Sigmoid colon (tissue), 7 donors: ENCODE measurements at places on chromosomes 6 and 20.

DNA sequence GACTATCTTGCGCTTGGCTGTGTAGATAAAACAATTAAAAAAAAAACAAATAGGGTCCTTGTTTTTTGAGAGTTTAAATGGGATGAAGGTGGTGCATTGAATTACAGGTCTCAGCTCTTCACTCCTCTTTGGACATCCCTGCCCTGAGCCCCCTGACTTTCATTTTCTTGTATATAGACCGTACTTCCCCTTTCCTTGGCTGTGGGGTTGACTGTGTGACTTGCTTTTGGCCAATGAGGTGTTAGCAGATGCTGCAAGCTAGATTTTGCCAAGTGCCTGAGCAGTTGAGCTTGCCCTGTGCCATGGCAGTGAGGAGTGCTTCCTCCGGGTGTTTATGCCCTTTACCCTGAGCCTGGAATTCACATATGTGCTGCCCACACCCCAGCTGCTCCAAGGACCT, 386.1 kb upstream of the ZFP64 start:
- DNase-seq, result no peak

DNA sequence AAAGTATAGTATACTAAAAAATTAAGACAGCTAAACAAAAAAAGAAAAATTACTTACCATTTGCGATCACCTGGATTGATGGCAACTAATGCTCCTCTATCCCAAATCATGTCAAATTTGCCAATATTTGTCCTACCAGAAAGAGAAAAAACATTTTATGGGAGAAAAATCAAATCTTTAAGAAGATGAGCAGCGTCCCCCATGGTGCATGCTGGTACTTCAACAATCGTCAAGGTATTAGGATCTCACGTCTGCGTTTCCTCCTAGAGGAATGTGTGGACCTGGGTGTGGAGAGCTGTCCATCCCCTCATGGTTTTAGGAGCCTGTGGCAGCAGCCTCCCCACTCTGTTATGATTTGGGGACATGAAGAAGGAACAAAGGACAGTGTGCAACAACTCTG, 16.0 kb downstream of the TPMT start:
- DNase-seq, result no peak

DNA sequence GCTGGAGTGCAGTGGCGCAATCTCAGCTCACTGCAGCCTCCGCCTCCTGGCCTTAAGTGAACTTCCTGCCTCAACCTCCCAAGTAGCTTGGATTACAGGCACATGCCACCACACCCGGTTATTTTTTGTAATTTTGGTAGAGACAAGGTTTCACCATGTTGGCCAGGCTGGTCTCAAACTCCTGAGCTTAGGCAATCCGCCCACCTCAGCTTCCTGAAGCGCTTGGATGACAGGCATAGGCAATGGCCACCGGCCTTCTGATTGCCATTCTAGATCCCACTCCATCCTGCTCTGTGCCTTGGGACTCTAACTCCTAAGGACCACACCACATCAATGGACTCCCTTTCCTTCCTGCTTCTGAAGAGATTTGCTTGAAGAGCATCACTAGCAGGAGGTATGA, 60.6 kb downstream of the SEL1L2 start:
- no peak for DNase-seq

DNA sequence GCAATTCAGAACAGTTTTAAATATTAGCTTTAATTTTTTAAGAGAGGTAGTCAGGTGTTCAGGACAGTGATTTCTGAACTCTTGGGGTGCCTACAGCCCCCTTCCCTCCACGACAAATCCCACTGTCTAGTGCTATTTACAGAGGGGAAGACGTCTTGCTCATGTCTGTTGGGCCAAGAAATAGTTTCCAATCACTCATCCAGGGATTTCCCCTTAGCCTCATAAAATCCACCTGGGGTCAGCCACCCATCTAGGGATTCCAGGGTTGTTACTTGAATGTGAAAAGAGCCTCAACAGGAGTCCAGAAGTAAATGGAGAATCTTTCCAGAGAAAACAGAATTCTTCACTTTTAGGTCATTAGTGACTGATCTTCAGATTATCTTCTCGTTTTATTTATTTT, 37.0 kb downstream of the BICRAL start:
- DNase-seq, result no peak

GRCh38 chr20:50073500-50073899, 39.5 kb downstream of the UBE2V1 start:
- no peak for DNase-seq

DNA sequence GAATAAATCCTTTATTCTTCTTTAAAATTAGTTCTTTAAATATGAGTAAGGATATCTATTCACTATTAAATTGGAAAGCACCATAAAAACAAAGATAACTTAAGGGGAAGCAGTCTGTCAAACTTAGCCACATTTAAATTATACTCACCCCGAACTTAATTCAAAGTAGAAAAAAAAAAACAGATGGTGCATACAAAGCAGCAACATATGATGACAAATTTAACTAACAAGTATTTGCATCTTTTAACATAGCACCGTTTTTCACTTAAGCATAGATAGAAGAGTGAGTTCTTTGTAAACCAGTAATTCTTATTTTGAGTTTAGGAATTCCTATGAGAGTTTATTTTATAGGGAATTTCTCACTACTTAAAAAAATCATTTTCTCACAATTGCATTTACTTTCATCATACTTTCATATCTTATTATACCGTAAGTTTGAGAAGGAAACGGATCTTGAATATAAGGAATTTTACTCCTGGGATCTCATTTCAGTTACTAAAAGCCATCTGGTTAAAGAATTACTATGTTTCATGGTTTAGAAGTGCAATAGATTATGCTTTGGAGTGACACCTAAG, 828.2 kb upstream of the MAP3K7 start:
- DNase-seq, result no peak

DNA sequence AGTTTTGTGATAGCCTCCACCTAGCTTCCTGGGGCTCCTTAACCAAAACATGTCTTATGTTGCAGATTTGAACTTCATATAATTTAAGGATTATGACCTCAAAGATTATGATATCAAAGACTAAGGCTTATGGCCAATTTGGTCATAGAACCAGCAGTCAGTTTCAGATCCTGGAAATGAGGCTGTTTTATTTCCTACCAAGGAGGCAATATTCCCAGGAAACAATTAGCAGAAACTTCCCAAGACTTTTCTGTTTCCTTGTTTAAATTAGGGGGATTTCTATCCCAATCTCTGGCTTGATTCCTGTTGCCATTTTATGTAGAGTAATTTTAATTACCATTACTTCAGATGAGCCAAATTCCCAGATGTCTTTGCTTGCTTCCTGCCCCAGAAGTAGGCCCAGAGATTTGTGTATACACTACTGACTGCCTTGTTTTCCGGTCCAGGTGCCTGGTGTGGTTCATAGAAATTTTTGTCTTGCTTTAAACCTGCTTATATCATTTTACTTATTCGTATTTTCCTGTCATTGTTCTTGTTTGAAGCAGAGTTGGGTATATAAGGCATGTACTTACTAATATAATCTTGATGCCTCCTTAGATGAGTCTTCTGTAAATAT, 119.2 kb upstream of the TMEM170B start:
- DNase-seq, result no peak

- no peak for DNase-seq
These were observed 12.8 kb upstream of the BPI start for GRCh38 chr20:38290829-38291814.

- no peak for DNase-seq
These were observed 9.9 kb downstream of the NRN1 start for GRCh38 chr6:5996714-5997419.

DNA sequence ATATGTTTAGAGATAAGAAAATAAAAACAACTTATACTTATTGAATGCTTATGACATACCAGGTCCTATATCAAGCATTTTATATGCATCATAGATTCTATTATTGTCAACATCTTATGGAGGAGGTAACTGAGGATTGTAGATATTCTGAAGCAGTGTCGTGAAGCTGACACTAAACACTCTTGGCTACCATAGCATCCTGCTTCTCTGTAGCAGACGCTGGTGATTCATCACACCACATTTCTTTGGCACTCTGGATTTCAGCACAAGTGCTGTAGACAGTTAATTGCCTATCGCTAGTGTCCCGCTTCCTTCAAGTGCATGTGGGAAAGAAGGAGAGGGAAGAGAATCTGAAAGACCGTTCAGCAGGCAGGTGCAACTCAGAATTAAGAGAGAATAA, 317.1 kb downstream of the PLCB1 start:
- no peak for DNase-seq

GRCh38 chr20:47591231-47591630, 89.5 kb downstream of the NCOA3 start:
- DNase-seq, result no peak

- peak; percentile 73 for DNase-seq
These were observed 94.0 kb upstream of the NHSL1 start for GRCh38 chr6:138593124-138593877.

GRCh38 chr6:161963634-161964234, 689.9 kb upstream of the AGPAT4 start:
- no peak for DNase-seq

DNA sequence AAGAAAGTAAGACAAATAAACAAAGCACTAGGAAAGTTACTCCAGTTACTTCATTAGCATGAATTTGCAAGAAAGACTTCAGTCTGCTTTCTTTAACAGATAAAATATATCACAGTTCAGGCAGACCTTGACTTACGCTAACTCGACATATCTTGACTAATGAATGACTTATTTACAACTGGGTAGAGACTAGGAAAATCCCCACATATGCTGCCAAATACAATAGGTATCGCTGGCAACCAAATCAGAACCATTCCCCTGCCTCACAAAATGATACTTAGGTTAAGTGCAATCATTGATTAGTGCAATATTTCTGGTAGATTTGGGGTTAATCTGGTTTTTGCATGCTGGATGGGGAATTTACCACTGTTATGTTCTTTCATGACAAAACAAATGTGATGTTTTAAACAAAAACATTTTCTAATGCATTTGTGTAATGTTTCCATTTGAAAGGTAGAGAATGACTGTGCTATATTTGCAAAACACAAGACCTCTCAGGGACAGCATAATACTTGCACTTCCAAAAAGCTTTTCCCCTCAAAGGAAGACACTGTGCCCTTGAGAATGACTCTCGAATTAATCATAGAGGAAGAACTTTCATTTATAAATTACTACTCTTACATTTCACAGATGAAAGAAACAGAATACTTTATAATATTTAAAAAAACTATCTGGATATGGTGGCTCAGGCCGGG, 101.6 kb downstream of the PRKN start:
- DNase-seq, result no peak

DNA sequence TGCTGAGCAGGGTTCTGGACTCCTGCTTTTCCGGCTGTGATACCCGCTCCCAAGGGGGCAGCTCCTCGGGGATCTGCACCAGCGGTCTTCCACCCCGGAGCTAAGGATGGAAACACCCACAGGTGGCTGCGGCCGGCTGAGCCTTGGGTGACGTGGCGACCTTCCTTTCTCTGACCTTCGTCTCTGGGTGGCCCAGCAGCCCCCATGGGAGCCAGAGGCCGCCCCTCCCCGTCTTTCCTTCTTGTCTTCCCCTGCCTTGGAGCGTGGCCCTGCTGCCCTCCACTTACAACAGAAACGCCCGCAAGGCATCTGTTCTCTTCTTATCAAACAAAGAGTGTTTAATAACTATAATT, 405.7 kb downstream of the TAF4 start:
- DNase-seq, result no peak
